GM18507 (cell line): ENCODE measurements at places on chromosomes 11 and 22.

- DNase-seq = no peak
Observed at GRCh38 chr11:2570211-2570811, 125.5 kb downstream of the KCNQ1 start.

DNA sequence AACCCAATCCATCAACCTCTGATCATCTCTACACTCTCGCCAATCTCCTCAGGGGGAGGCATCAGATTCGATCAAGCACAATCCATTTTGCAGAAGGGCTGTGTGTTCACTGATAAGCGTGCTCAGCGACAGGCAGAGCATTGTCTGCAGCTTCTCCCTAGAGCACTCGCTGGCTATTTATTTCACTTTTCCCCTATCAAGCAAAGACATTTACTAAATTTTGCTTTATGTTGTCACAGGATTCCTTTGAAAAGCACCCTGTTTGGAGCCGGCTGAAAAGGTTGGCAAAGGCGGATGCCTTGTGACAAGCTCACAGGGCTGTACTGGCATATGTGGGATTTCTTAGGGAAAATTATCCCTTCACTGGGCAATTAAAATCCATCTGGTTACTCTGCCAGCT is 1381.5 kb upstream of the TENM4 start:
- DNase-seq = no peak

- DNase-seq = no peak
Observed at GRCh38 chr22:44297470-44298061, 15.2 kb downstream of the SHISAL1 start.

- DNase-seq = no peak
Observed at GRCh38 chr11:57340039-57340615, 2.0 kb downstream of the P2RX3 start.

GRCh38 chr11:122848186-122848585 is 9.9 kb downstream of the CRTAM start:
- no peak for DNase-seq

- no peak for DNase-seq
Observed at GRCh38 chr22:29647954-29648737, 44.7 kb downstream of the NF2 start.

DNA sequence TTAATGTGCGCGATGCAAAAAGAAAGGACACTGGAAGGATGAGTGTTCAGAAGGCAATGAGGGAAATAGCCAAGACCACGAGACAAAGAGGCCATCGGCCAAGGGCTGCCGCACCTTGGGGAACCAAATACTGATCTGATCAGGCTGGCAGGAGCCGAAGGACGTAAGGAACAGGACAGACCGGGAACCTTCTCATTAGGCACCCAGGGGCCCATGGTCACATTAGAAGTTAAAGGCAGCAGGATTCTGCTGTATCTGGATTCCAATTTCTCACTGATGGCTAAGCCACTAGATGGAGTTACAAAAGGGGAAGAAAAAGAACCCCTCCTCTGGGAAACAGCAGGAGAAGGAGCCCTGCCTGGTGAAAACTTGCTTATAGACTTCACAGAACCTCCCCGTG is 28.8 kb upstream of the CPT1A start:
- DNase-seq = no peak

GRCh38 chr11:78691215-78691614 is 116.6 kb upstream of the NARS2 start:
- DNase-seq = no peak

DNA sequence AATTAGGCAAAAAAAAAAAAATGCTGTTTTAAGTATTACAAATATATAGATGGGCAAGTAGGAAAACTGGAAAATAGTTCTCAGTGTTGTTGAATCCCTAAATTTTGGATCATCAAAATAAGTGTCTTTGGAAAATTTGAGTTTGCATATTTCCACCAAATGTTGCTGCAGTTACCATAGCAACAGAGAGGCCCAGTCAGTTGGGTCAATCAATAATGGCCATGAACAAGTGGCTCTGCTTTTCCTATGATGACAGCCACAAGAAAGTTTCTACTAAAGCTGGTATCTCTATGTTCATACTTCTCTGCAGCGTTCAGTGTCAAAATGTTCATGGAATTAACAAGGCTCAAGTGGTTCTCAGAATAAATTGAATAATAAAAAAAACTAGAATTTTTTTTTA is 79.1 kb downstream of the SERGEF start:
- no peak for DNase-seq

GRCh38 chr11:129268371-129268770 is 76.2 kb upstream of the ARHGAP32 start:
- no peak for DNase-seq

GRCh38 chr11:27234043-27234668 is 128.9 kb downstream of the CCDC34 start:
- peak; percentile 51 for DNase-seq

- no peak for DNase-seq
Observed at GRCh38 chr11:11207428-11207827, 145.6 kb downstream of the CSNK2A3 start.

DNA sequence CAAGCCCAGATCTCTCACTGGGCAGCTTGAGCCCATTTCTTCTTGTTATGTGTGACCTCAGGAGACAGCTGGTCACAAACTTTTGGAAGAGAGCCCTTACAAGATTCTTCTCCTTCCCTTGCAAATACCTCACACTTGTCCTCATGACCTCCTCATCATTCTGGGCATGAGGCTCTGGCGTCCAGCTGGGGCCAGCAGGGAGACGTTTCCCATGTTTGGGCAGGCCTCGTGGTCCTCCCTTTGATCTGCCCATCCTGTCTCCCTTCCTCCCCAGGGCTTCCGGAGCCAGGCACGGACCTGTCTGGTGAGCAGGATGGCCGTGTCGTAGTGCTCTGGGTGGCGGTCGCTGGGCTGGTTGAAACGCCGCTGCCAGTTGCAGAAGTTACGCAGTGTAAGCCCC is 9.7 kb downstream of the ADAMTS8 start:
- DNase-seq = no peak

GRCh38 chr11:117918366-117919255 is 10.6 kb downstream of the TMPRSS13 start:
- DNase-seq = no peak

- DNase-seq = no peak
Observed at GRCh38 chr11:75303544-75304224, 47.8 kb downstream of the ARRB1 start.

DNA sequence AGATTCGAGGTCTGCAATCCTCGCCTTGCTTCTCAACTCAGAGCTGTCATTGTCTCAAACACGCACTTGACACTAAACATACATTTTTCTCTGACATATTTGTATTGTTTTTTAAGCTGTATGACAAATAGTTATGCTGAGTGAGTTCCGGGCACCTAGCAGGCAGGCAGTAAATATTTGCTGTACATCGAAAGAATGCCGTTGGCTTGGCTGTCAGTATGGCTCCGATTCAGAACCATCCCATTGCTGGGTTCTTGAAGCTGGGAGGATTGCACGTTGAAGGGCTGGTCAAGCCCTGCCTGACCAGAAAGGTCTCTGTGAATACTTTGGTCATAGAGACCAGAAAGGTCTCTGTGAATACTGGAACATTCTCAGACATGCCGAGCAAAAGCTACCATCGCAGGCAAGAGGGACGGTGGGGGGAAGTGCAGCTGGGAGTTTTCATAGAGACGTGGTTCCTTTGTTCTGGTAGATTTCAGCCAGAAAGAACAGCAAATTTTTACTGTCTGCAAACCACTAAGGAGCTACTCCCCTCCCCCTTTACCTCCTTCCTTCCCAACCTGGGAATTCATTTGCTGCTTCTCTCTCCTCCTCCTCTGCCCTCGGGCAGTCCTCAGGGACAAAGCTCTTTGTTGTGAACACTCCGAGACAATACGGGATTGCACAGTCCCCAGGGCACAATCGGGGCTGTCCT is 202.2 kb upstream of the SORL1-AS1 start:
- no peak for DNase-seq

DNA sequence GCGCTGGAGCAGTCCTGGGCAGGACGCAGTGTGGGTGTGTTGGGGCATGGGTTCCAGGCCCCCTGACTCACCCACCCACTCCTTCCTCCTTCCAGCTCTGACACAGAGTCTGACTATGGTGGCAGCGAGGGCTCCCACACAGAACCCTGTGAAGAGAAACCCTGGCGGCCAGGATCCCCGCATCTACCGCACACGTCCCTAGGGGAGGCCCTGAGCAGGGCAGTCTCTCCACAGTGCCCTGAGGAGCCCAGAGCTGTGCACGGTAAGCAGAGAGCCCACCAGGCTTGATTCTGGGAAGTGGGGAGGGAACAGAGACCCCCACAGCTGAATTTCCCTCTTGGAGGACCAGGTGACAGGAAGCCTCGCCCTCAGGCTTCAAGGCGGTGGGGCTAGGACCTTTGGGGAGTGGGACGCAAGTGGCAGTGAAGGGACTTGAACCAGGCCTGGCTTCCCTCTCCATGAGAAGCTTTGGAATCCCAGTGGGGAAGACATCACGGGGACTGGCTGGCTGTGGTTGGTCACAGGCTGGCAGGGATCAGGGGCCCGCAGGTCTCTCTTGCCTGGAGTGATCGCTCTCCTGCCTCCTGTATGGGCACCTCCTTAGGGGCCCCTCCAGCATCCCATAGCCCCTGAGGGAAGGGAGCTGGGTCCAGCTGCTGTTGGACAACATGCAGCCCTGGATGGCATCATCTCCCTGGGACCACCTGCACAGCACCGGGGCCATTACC is 96.4 kb upstream of the PARVA start:
- no peak for DNase-seq

DNA sequence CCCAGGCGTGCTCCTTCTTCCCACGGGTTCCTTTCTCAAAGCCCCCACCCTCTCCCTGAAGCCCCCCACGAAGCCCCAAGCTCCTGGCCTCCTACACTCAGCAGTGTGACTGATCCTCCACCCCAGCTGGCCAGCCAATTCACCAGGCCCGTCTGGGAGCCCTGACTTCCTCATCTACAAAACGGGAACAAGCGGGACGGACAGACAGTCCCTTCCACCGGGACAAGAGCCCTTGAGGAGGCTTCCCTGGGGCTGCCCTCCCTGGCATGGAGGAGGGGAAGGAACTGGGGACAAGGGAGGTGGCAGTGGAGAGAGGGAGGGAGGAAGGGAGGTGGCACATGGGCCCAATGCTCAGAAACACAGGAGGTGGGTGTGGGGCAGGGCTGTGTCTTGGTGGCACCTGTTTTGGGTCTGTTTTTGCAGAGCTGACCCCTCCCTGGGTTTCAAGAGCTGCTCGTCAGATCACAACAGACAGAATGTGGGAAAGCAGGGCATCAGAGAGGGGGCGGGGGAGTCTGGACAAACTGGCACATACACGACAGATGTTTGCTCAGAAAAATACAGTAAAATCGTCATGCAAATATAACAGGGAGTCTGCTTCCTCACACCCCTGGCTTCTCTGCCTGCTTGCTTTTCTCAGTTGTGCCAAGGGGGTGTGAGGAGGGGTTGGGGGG is 56.8 kb downstream of the ELFN2 start:
- DNase-seq = no peak

GRCh38 chr11:27718346-27718862 is 18.1 kb upstream of the BDNF start:
- no peak for DNase-seq

DNA sequence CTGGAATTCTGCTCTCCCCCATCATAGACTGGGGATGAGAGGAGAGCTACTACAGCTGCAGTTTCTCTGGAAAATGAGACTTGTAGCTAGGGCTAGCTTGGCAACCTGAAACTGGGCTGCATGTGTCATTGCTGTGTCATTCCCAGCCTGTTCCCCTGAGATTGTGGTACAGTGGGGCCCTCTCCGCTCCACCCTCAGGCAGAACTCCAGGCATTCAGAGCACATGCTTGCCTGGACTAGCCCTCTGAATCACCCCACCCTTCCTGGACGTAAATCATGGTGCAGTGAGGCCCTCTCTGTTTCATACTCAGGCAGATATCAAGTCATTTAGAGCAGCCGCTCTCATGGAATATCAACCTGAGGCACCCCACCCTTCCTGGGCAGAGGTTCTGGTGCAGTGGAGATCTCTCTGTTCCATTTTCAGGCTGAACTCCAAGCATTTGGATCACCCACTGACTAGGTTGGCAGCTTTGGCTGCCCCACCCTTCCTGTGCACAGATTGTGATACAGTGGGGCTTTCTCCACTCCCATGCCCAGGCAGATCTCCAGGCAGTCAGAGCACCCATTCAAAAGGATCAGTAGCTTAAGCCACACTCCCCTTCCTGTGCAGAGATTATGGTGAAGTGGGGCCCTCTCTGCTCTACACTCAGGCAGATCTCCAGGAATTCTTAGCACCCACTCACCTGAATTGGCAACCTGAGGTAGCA is 274.4 kb downstream of the C11orf87 start:
- DNase-seq = no peak

DNA sequence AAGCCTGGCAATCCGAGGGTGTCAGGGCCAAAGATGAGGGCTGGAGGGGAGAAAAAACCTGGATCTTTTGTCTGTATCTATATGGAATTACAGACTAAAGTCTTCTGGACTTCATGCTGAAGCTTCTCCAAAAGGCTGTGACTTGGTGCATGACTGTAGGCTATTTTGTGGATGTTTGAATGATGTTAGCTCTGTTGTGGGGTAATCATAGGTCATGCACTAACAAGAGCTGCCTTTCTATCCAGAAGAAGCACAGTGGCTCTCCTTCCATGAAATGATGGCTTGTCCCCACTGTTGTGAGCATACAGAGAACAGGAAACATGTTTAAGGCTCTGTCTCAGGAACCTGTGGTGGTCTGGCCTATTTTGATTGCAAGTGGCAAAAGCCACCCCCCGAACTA is 263.3 kb upstream of the PLET1 start:
- no peak for DNase-seq

DNA sequence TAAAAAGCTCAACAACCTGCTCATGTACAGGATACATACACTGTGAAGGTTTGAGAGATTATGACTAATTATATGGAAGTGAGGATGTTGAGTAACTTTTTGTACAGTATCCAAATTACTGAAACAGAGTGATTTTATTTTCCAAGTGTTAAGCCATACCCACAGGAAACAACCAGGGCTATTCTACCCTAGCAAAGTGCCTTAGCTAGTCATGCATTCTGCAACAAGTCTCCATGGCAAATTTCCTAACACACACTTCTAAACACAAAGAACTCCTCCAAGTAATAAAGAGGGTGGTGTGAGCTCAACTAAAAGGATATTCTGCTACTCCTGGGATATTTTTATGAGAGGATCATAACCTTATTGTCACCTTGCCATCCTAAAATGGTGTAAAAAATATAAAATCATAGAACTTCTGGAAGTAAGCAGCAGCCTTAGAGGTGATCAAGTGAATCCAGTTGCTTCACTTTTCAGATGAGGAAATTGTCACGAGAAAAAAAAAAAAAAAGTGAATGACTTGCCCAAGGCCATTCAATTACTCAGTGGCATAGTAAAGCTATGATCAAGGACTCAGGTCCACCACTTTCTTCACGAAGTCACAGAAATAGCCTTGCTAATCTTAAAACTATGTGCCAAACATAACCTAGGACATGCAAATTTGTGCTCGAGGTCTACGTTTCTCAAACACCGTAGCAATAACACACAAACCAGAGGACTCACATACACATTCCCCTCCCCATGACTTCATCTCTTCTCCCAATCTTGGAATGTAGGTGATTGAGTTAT is 4.2 kb downstream of the LGR4 start:
- DNase-seq = no peak

GRCh38 chr11:120095516-120095915 is 42.4 kb downstream of the TRIM29 start:
- no peak for DNase-seq
